ENCODE measurements at places on chromosomes 2 and 18. TPM values are rescaled to one million over a fixed set of nuclear protein-coding genes. Genes with fewer than 3 reads are reported as not detected.

- DNase-seq = no peak
Observed at GRCh38 chr2:64914735-64915509, 74.3 kb upstream of the SLC1A4 start.

- no peak for DNase-seq
Observed at GRCh38 chr2:26647981-26648380, 6.8 kb upstream of the CIB4 start.

- DNase-seq = no peak
Observed at GRCh38 chr2:85659324-85659981, 8.5 kb downstream of the SFTPB start.

DNA sequence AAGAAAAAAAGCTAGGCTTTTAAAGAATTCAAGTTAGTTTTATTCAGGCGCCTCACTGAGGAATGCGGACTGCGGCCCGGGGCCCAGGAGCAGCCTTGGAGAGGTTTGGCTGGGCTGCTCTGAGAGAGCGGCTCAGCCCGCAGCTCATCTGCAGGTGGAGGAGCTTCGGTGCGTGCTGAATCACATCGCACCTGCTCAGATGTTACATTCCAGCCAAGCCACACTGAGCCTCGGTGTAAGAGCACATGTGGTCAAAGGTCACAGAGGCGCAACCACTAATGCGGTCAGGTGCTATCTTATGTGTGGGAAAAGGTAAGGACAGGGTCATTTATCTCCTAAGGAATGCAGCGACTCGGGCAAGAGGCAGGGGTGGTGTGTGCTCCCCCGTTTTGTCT, 17.1 kb upstream of the CNDP1 start:
- DNase-seq = no peak

DNA sequence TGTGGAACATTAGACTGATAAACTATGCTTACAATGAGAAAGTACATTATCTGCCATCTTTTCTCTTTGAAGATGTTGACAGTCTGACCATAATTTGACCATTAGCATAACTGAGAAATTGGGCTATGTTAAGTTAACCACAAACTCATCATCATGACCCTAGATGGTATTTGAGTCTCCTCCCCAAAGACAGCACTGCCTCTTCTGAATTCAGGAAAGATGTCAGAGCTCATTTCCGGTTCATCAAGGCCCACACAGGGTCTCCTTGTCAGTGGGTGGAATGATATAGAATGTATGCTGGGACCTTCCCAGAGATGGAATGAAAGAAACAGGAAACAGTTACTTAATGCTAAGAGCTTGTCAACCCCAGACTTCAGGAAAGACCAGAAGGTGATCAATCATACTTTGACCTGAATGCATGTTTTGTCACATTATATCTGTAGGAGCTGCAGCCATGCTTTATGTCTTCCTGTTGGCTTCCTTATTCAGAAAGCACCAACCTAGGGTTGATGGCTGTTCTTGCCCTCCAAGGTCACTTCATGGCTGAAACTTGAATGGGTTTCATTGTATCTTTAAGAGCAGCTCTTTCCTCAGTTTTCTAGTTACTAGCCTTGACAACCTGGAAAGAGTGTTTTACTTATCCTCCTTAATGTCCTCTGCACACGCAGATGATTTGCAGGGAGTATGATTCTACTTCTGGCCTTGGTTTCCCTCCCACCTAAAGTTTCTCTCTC, 99.1 kb upstream of the NEUROD1 start:
- no peak for DNase-seq

GRCh38 chr18:34647251-34647650, 62.8 kb upstream of the DTNA start:
- no peak for DNase-seq

DNA sequence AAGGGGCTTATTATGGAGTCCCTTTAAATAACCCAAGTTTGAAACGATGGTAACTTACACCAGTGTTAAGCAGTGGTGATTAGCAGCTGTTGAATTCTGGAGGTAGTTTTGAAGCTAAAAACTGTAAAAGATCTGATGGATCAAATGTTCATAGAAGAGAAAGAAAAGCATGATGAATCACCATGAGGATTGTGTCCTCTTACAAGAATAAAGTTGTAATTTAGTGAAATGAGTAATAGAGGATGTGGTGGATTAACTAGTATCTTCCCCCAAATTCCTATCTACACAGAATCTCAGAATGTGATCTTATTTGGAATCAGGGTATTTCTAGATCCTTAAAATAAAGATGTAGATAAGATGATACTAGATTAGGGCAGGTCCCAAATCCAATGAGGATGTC, 1138.2 kb upstream of the TMEFF2 start:
- DNase-seq = no peak

GRCh38 chr2:141392517-141393213, 738.2 kb downstream of the LRP1B start:
- DNase-seq = no peak

DNA sequence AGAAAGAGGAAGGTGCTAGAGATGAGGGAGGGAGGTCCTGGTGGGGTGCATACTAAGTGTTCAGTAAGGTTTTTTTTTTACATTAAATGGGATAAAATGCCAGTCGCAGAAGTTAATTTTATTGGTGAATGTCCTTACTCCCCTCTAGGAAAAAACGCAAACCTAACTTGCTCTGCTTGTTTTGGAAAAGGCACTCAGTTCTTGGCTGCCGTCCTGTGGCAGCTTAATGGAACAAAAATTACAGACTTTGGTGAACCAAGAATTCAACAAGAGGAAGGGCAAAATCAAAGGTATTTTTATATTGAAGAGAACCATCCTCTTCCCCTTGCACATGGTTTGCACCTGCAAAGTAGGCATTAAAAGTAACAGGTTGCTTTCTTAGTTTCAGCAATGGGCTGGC, 12.7 kb upstream of the IL18R1 start:
- DNase-seq = no peak

DNA sequence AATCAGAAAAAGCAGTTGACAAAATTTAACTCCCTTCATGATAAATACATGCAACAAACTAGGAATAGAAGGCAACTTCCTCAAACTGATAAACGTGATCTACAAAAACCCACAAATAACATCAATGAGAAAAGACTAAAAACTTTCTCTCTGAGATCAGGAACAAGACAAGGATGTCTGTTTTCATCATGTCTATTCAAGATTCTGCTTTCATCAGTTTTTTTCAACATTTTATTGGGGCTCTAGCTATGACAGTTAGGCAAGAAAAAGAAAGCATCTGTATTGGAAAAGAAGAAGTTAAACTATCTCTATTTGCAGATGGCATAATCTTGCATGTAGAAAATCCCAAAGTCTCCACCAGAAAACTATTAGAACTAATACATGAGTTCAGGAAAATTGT, 12.3 kb upstream of the CHST10 start:
- DNase-seq = no peak

TTL gene
- 22.2 TPM for total RNA-seq

MRPL33 gene
- 60.1 TPM for total RNA-seq

CYS1 gene
- total RNA-seq = 4.0 TPM

KANSL1L gene
- total RNA-seq = 44.1 TPM

TNFAIP6 gene
- 1.9 TPM for total RNA-seq

FAM210A gene
- 14.8 TPM for total RNA-seq

VIL1 gene
- total RNA-seq = not detected

Data from ureter (tissue), 1 donor.